SJSA1 (cell line): ENCODE measurements at places on chromosomes 13 and 19.

DNA sequence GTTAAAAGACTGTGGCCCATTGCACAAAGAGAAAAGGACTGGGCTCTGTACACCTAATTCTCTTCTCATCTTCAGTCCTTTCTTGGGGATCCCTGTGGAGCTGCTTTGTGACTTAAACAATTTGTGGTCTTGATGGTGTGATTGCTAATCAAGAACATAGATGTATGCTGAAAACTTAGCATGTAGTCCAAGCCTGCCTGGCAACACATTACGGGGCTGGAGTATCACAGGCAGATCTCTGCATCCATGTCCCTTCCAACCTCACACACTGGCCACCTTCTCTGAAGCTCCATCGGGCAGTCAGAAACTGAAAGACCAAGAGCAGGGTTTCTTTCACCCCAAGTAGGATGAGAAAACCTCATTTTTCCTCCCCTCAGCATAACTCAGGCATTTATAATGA, 69.6 kb upstream of the ARGLU1 start:
- DNase-seq, result no peak

GRCh38 chr13:60312851-60313505, 84.0 kb upstream of the TDRD3 start:
- DNase-seq, result no peak

GRCh38 chr13:45503658-45504057, 38.9 kb downstream of the COG3 start:
- DNase-seq, result no peak

DNA sequence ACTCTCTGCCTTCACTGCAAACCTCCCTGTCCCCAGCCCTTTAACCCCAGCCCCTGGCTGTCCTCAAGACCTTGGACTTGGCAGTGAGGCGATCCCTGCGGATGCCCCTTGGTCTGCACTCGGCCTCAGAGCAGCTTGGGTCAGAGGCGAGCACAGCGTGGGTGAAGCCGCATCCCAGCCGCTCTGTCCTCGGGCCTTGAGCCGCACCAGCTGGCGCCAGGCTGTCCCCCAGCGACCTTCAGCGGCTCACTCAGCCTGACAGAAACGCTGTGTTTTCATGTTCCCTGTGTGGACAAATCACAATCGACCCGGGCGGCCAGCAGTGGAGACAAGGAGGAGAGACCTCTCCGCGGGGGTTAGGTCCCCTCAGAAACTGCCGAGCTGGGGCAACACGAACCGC, 52.0 kb downstream of the GNG7 start:
- no peak for DNase-seq

DNA sequence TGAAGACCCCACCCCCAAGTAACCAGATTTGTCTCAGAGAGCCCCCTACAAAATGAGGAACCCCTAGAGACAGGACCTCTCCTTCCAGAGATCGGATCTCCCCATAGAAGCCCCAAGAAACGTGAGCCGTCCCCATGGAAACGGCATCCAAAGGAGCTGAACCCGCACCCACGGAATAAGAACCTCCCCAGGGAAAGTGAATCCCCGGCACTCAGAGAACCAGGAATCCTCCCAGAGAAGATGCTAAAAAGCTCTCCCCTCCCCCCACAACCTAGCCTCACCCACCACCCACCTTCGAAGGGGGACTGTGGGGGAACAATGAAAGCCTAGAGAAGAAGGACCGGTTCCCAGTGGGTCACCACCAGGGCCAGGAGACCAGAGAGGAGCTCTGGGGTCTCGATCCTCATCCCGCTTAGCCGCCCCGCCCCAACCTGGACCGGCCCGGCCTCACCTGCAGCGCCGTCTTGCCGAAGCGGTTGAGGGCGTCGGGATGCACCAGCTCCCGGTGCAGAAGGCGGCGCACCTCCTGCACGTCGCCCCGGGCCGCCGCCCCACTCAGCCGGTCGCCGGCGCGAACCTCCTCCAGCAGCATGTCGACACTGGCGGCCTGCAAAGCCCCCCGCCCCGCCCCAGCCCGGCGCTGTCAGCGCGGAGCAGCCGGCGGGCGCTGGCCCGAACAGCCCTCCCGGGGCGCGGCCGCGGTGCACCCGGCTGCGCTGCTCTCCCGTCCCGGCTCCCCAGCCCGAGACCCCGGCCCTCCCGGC, 535 bp downstream of the CDKN2D start:
- DNase-seq, result no peak

DNA sequence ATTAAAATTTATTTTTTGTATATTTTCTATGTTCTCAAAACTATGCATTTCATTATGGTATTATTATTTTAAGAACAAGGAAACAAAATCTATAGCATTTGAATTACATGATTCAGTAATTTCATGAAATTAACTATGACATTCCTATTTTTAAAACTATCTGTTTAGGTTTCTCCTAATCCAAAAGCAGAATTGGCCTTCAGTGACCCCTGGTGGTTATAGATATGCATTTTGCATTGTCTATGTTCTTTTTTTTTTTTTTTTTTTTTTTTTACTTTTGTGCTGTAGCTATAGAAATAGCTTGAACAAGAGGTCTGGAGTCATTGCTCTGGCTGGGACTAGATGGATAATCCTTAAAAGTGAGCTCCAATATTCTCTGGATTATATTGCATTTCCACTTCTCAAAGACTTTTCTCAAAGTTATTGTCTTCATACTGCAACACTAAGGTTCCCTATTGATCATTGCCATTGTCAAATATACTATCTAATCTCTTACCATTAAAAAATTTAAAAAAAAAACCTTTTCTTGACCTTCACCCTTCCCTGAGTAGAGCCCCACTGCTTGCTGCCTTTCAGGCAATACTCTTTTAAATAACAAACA, 15.9 kb upstream of the DNAJC3 start:
- DNase-seq, result no peak

GRCh38 chr19:5910638-5910907, 3.5 kb upstream of the CAPS start:
- DNase-seq, result no peak
